MV-4-11 (cell line): ENCODE measurements at places on chromosomes 7 and 10.

DNA sequence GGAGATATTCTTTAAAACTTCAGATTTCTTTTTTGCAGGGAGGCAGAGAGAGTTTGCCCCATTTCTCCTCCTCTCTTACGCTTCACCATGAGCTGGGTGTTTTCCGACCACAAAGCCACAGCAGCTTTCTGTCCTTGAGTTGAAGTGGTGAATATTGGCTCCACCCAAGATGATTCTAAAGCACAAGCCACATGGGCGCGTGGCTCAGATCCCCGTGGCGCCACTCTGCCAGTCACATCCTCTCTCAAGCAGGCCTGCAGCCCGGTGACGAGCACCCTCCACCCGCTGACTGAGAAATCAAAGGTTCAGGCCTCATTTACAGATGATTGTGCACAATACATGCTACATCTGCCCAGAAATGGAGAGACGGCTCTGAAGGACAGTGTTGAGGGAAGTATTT is 27.6 kb upstream of the RNF32 start:
- DNase-seq = peak; percentile 90

GRCh38 chr10:96390460-96390864 is 31.7 kb upstream of the OPALIN start:
- no peak for DNase-seq

GRCh38 chr10:80275135-80275498 is 14.3 kb downstream of the MAT1A start:
- no peak for DNase-seq

GRCh38 chr7:121494516-121494915 is 98.4 kb upstream of the FAM3C start:
- DNase-seq = no peak

- no peak for DNase-seq
Measured at GRCh38 chr7:74248156-74248555, 6.0 kb downstream of the RFC2 start.

GRCh38 chr10:44963772-44964633 is 4.4 kb downstream of the RASSF4 start:
- DNase-seq = no peak

- DNase-seq = no peak
Measured at GRCh38 chr7:116441534-116441933, 58.0 kb upstream of the CAV2 start.

DNA sequence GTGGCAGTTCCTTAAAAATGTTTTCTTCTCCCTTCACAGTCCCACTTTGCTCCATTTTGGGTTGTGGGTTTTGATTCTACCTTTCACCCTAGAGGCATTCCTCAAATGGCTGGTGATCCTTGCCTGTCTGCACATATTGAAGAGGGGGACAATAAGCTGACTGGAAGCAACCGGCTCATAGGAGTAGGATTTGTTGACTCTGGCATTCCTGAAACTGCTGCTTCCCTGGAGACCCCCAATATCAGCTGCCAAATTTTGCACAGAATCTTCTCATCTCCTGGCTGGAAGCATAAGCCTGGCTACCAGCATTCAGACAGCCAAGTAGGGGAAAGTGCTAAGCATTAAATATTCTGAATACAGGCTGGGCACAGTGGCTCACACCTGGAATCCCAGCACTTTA is 53.7 kb downstream of the KIF5B start:
- DNase-seq = no peak

GRCh38 chr7:116672596-116673456 is 830 bp downstream of the MET start:
- DNase-seq = no peak

GRCh38 chr10:29646238-29646902 is 11.6 kb upstream of the SVIL start:
- peak; percentile 31 for DNase-seq

- no peak for DNase-seq
Measured at GRCh38 chr7:71348821-71349681, 217.1 kb downstream of the GALNT17 start.

GRCh38 chr10:101111547-101111946 is 19.6 kb upstream of the TLX1 start:
- DNase-seq = no peak

DNA sequence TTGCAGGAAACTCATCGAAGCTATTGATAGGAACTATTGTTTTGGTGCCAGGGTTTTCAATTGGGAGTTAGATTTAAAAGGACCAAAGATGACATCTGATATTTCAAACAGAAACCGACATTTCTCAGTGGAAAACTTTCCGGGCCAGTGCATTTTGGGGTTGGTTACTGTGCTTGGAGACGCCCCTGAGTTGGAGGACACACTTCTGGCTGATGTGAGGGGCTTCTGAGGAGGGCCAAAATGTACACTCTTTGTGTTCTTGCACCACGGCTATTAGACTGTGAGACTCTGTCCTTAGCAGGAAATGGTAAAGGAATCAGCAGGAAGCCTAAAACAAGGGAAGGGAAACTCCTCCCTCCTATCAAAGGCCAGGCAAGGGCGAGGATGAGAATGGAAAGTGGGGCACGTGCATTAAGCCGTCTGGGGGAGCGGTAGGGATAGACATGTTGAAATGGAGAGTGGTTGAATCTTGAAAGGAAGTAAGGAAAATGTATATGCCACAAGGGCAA is 1.8 kb upstream of the SRGN start:
- DNase-seq = peak; percentile 79

- no peak for DNase-seq
Measured at GRCh38 chr7:30281791-30282190, 2.6 kb upstream of the ZNRF2 start.

- DNase-seq = peak; percentile 59
Measured at GRCh38 chr10:128934492-128934891, 532.5 kb upstream of the MGMT start.

GRCh38 chr7:28958980-28959347 is 834 bp upstream of the TRIL start:
- no peak for DNase-seq

DNA sequence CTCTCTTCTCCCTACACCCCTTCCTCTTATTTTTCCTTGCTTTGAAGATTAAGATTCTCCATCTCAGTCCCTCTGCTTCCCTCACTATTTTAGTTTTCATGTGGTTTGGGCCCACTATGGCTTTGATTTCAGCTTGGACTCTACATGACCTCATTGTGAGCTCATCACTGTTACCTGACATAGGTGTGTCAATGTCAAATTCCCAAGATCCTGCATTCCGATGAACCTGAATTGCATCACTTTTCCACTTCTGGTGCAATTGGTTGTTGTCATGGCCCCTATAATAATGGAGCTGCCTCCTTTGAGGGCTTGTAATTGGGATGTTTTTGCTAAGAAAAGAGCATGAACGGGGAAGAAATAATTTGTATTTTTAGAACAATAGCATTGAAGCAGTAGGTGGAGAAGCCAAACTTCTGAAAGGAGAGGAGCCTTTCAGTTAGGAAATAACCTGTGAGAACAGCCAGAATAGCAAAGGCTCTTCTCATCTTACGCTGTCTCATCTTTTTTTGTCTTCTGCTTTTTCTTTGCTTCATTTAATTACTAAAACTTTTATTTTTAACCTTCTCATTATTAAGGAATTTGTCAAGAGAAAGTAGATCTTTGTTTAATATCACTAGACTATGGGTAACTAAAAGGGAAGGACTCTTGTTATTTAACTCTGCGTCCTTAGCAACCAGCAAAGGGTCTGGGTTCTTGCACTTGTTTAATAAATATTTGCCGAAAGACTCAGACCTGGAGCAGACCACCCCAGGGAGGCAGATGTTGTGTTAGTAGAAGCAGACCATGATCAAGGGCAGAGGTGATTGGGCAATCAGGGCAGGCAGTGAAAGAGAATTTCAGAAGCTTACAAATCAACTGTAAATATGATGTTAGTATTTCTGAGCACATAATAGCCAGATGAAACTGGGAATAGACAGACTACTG is 95.4 kb downstream of the TES start:
- no peak for DNase-seq

GRCh38 chr7:136874393-136875032 is 6.1 kb downstream of the CHRM2 start:
- DNase-seq = no peak

- no peak for DNase-seq
Measured at GRCh38 chr10:43082087-43082486, 5.2 kb downstream of the RET start.

GRCh38 chr10:99827936-99828335 is 45.5 kb downstream of the ABCC2 start:
- no peak for DNase-seq

GRCh38 chr10:28777911-28778310 is 100.6 kb downstream of the BAMBI start:
- no peak for DNase-seq

DNA sequence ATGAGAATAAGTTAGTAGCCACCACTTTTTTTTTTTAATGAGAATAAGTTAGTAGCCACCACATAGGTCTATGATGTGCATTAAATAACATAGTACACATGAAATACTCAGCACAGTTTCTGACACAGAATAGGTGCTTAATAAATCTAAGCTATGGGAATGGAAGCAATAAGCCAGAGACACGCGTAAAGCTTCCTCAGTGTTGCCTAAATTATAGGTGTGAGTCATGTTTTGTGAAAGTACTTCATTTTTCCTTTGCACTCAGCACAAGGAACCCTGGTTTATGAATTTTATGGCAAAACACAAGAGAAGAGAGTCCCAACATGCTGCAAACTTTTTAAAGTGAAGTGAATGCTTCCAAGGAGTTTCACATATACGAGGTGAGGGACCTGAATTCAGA is 267.4 kb downstream of the RNLS start:
- peak; percentile 40 for DNase-seq

- DNase-seq = no peak
Measured at GRCh38 chr10:505419-505818, 184.0 kb downstream of the DIP2C start.

DNA sequence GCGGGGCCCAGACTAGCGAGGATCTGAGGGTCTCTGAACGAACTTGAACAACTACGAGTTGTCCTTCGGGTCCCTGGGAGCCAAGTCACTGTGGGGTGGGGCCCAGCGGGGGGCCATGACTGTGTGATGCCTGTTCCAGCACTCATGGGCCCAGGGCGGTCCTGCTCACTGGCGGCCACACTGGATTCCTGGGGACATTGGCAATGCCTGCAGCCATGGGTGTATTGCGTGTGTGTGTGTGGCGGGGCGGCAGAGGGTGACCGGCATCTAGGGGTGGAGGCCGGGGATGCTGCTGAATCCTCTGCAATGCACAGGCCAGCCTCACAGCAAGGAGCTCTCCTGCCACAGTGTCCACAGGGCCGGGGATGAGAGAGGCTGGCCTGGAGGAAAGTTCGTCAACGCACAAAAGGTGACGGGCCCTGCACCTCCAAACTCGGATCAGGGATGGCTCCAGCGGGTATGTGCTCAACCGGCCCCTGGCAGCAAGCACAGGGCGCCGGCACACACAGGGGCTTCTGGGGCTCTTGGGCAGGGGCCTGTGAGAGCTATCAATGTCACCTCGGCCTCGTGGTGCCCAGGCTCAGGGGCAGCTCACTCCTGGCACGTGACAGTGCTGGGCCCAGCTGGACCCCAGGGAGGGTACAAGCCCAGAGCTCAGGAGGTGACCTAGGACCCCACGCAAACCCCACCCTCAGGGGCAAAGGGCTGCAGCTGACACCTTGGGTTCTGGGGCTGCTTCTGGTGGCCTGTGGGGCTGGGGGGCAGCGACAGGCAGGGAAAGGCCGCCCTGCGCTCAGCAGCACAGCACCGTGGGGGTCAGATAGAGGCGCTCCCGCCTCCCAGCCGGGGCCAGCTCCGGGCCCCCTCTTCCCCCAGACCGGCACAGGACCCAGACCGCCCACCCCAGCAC is 27.9 kb downstream of the PAPOLB start:
- no peak for DNase-seq

DNA sequence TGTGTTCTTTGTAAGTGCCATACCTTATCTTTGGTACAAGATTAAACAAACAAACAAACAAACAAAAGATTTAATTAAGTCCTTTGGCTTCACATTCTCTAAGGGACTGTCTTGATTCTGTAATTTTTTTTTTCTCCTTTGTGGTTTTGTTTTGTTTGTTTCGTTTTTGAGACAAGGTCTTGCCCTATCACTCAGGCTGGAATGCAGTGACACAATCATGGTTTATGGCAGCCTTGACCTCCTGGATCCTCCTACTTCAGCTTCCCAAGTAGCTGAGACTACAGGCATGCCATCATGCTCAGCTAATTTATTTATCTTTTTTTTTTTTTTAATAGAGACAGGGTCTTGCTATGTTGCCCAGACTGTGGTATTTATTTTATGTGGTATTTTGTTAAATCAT is 165.8 kb downstream of the LRRC4 start:
- peak; percentile 58 for DNase-seq

DNA sequence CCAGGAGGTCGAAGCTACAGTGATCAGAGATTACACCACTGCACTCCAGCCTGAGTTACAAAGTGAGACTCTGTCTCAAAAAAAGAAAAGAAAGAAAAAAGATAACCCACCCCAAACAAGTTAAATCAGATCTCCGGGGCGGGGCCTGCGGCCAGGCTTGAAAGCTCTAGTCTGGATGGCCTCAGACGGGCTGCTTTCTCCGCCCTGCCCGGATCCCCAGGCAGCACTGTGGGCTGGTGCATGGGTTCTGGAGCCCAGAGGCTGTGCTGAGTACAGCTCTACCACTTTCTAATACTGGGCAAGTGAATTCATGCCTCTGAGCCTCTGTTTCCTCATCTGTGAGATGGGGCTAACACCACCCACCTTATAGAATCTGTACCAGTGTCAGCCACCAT is 83.7 kb downstream of the ZMIZ1 start:
- DNase-seq = no peak

DNA sequence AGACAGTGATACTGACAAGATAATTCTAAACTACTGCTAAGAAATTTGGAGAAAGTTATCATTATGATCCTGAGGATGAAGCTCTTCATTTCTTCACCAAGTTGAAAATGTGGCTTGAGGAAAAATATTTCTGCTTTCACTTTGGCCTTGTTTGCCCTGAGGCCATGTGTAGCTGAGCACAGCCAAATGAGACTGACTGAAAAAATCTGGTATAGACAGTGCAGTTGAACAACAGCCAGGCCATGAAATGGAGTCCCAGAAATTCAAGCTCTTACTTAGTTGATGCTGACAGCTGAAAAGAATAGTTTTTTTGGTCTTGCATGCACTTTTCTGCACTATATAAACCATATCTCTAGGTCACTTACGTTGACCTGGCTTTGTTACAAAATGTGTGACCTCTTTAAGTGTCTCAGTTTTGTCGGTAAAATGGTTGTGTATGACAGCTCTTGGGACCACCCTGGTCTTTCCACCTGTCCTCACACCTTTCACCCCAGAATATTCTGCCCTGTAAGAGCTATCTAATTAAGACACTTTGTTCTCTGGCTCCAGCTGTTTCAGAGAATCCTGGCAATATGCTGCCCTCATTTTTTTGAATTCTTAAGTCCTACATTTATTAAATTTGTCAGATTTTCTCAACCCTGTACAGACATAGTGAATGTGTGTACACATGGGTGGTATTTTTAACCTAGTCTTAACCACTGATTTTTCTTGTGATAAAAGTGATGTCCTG is 91.3 kb downstream of the CD36 start:
- no peak for DNase-seq

- DNase-seq = no peak
Measured at GRCh38 chr10:8586504-8586903, 532.0 kb downstream of the GATA3 start.

- peak; percentile 5 for DNase-seq
Measured at GRCh38 chr10:85642421-85643170, 724.0 kb downstream of the GRID1 start.

GRCh38 chr10:110918643-110919348 is at the start of gene BBIP1:
Gene BBIP1 (minus strand): TSS chr10:110919180. CDS start chr10:110918157, 1,023 bp downstream.
- peak; percentile 100 for DNase-seq
